ENCODE measurements at places on chromosomes 16 and 17.

DNA sequence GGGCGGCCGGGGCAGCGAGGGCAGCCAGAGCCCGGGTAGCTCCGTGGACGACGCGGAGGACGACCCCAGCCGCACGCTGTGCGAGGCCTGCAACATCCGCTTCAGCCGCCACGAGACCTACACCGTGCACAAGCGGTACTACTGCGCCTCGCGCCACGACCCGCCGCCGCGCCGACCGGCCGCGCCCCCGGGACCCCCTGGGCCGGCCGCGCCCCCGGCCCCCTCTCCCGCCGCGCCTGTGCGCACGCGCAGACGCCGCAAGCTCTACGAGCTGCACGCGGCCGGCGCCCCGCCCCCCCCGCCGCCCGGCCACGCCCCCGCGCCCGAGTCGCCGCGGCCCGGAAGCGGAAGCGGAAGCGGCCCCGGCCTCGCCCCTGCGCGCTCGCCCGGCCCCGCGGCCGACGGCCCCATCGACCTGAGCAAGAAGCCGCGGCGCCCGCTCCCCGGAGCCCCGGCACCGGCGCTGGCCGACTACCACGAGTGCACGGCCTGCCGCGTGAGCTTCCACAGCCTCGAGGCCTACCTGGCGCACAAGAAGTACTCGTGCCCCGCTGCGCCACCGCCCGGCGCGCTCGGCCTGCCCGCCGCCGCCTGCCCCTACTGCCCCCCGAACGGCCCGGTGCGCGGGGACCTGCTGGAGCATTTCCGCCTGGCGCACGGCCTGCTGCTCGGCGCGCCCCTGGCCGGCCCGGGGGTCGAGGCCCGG is 36.1 kb upstream of the ZC3H18 start:
- peak; percentile 78 for DNase-seq

DNA sequence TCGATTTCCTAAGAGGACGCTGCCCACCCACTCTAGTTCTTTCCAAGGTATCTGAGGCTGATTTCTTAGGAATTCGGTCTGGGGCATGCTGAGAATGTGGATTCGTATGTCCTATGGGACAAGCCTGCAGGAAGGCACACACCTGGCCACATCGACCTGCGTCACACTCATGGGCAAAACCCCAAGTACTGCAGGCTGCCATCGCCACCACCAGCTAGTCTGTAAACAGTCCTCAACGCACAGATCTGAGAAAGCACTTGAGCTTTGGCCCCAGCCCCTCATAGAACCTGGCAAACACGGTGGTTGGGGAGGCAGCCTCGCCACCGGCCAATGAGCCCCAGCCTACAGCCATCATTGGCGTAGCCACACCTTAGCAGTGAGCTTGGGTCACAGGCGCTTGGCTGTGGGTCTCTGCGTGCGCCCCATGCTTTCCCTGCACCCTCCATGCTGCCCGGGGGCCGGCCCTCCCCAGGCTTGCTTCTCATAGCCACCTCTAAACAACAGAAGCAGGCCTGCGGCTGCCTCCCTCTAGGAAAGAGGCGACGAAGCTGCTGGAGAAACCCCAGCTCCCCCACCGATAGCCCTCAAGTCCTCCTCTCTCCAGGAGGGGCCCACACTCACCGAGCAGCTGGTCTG is 75.1 kb downstream of the ZNF778 start:
- no peak for DNase-seq

DNA sequence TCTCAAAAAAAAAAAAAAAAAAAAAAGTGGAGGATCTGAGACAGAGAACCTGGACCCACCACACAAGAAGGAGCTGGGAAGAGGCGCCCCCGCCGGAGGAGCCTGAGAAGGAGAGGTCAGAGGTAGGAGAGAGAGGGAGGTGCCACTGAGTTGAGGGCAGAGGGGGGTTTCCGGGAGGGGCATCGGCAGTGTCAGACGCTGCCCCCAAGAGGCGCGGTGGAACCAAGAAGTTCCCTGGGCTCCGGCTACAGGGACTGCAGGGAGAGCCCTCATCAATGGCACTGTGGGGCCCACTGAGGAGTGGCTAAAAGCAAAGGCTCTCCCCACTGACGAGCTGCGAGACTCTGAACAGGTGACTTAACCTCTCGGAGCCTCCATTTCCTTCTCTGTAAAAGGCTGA is 4.2 kb downstream of the CCDC42 start:
- peak; percentile 35 for DNase-seq

GRCh38 chr17:7021993-7022778 is 664 bp upstream of the BCL6B start:
- DNase-seq, result peak; percentile 67

DNA sequence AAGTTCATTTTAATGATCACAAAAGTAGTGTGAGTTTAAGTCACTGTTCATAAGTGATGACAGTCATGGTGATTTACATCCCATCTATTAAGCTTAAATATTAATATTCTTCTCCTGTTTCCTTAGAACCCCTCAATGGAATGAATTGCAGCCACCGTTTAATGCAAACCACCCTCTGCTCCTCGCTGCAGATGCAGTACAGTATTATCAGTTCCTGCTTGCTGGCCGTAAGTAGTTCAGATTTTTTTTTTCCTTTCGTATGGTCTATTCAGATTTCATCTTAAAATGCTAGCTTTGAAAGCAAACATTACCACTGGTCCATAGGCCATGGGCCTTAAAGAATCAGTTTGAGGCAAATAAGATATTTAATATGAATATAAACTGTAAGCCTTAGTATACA is 359.0 kb upstream of the TBX2 start:
- no peak for DNase-seq

DNA sequence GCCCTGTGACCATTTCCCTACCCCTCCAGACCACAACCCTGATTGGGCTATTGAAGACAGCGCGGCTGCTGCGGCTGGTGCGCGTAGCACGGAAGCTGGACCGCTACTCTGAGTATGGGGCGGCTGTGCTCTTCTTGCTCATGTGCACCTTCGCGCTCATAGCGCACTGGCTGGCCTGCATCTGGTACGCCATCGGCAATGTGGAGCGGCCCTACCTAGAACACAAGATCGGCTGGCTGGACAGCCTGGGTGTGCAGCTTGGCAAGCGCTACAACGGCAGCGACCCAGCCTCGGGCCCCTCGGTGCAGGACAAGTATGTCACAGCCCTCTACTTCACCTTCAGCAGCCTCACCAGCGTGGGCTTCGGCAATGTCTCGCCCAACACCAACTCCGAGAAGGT is 12.5 kb downstream of the KCNH6 start:
- DNase-seq, result no peak

DNA sequence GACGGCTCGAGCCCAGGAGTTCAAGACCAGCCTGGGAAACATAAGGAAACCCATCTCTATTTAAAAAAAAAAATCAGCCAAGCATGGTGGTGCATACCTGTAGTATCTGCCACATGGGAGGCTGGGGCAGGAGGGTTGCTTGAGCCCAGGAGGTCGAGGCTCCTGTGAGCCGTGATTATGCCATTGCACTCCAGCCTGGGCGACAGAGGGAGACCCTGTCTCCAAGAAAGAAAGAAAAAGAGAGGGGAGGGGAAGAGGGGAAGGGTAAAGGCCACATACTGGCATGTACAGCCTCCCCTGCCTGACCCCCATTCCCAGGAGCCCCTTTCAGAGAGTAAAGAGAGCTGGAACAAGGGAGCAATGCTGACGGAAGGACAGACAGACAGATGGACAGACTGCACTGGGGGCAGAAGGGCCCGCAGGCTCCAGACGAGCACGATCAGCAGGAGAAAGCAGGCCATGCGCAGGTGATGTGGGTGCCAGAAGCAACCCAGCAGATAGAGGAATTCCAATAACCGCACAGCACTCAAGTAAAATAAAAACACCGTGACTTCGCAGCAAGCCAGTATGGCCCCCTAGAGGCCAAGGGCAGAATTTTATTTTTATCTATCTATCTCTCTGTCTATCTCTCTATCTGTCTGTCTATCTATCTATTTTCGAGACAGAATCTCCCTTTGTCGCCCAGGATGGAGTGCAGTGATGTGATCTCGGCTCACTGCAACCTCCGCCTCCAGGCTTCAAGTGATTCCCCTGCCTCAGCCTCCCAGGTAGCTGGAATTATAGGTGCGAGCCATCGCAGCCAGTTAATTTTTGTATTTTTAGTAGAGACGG is 27.1 kb upstream of the SNN start:
- no peak for DNase-seq

- no peak for DNase-seq
These were observed 634.6 kb upstream of the SOX9 start for GRCh38 chr17:71486261-71486660.

GRCh38 chr16:19344224-19344801 is 58.8 kb downstream of the CLEC19A start:
- no peak for DNase-seq

- DNase-seq, result no peak
These were observed 37.2 kb downstream of the SLC7A5 start for GRCh38 chr16:87832137-87832527.

DNA sequence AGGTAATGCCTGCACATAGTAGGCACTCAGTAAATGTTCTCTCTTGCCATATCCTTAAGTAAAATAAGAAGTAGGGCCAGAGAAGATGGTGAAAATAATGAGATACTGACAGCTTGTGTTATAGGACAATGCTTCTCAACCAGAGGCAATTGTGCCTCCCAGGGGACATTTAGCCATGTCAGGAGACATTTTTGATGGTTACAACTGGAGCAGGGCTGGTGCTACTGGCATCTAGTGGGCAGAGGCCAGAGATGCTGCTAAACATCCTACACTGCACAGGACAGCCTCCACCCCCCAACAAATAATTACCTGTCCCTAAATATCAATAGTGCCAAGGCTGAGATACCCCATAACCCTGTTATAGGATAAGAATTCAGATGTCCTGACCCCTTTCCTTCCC is 1.7 kb downstream of the RAD51D start:
- DNase-seq, result no peak

- no peak for DNase-seq
These were observed 303.3 kb downstream of the CEP112 start for GRCh38 chr17:65888649-65889048.

DNA sequence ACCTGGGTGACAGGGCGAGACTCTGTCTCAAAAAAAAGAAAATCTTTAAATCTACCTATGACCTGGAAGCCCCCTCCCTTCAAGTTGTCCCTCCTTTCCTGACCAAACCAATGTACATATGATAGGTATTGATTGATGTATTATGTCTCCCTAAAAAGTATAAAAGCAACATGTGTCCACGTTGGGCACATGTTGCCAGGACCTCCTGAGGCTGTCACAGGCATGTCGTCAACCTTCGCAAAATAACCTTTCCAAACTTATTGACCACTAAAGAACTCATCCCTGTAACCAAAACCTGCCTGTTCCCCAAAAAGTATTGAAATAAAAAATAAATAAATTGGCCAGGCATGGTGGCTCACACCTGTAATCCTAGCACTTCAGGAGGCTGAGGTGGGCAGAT is 4.4 kb downstream of the OXLD1 start:
- no peak for DNase-seq

- no peak for DNase-seq
These were observed 52.5 kb downstream of the TEKT5 start for GRCh38 chr16:10641953-10642949.

GRCh38 chr17:13702266-13702665 is 100.5 kb upstream of the HS3ST3A1 start:
- no peak for DNase-seq

GRCh38 chr17:42311240-42312034 is 23.1 kb downstream of the STAT5A start:
- no peak for DNase-seq

GRCh38 chr17:42751628-42752027 is 6.8 kb upstream of the EZH1 start:
- DNase-seq, result no peak

DNA sequence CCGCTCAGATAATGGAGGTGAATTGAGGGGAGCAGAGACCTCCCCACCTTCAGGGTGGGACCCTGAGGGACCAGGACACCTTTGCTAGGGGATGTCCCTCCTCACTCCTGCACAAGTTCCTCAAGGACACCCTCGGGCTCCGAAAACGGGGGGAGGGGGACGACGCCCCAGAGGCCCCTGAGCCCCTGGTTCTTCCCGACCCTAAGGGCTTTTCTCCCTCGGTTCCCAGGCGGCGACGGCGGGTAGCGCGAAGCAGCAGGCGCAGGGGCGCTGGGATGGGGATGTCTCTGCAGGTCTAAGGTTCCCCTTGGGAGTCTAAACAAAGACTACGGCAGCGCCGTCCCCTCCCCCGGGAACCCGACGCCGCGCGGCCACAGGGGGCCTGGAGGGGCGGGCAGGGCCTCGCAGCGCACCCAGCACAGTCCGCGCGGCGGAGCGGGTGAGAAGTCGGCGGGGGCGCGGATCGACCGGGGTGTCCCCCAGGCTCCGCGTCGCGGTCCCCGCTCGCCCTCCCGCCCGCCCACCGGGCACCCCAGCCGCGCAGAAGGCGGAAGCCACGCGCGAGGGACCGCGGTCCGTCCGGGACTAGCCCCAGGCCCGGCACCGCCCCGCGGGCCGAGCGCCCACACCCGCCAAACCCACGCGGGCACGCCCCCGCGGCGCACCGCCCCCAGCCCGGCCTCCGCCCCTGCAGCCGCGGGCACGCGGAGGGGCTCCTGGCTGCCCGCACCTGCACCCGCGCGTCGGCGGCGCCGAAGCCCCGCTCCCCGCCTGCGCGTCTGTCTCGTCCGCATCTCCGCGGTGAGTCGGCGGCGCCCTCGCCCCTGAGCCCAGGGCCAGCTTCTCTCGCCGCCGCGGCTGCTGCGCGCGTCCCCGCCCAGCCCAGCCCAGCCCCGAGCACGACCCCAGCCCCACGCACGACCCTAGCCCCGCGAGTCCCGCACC is 36.7 kb upstream of the NDRG4 start:
- DNase-seq, result no peak

DNA sequence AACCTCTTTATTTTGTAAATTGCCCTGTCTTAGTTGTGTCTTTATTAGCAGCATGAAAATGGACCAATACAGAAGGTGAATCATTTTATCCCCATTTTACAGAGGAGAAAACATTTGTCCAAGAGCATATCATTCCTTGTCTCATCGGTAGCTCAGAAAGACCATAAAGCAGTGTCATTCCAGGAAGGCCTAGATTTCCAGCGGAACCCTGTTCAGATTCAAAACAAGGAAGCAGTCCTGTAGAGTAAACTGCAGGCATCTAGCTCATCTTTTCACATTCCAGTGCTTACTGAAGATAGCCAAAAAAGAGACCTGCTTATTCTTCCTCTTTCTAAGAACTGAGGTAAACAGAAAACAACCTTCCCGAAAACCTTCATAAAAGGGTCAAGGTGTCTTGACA is 54.0 kb downstream of the PARN start:
- DNase-seq, result no peak

DNA sequence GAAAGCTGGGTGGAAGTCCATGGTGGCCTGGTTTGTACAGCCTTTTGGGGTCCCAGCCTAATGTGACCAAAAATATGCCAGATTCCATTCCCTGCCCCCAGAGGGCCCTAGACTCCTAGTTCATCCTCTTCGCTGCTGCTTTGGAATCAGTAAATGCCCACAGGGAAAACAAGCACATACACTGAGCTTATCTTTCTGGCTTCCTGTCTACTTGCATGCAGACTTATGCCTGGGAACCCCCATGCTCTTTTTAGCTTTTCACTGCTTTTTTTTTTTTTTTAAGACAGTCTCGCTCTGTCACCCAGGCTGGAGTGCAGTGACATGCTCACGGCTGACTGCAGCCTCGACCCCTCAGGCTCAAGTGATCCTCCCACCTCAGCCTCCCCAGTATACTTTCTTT is 6.2 kb upstream of the CD300LG start:
- no peak for DNase-seq

All from activated T-helper 1 cell treated with Interleukin-2 at 50 U/mL for 16 hours (primary cell).